ENCODE measurements at places on chromosomes 1 and 21.
A peak's percentile ranks its signal among the peaks of the same experiment; 100 is the strongest.

DNA sequence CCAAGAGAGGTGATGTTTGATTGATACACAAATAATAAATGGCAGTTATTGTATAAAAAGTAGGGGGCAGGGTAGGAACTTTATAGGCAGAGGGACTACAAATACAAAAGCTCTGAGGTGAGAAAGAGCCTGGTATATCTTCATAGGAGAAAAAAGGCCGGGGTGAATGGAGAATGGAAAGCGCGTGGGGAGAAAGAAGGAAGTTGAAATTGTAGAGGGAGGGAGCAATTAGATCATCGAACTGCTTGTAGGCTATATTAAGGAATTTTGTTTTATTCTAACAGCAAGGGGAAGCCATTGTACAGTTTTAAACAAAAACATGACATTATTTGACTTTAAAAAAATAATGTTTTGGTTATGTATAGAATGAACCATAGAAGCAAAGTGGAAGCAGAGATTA, 147.4 kb downstream of the PDE4B start:
- no peak for DNase-seq

- DNase-seq, result no peak
These were observed at the start of gene BRINP2 for GRCh38 chr1:177170756-177171535. Gene BRINP2, plus strand, starts transcription at chr1:177170958. Its CDS starts 58,919 bp downstream, at chr1:177229877.

DNA sequence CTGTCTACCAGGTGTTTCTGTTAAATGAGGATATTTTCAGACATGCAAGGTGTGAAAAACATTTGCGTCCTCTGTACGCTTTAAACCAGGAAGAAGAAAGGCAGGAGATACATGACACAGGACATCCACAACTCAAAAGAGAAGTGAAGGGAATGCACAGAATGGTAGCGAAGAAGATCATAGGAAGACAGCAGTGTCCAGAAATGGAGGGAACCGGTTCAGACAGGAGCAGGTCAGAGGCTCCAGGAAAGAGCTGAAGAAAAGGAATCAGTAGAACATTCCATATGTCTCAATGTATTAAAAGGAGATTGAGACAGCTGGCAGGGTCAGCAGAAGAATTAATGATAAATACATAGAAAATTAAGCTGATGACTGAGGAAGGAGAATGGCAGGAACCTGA, 190.9 kb downstream of the CDC7 start:
- no peak for DNase-seq

DNA sequence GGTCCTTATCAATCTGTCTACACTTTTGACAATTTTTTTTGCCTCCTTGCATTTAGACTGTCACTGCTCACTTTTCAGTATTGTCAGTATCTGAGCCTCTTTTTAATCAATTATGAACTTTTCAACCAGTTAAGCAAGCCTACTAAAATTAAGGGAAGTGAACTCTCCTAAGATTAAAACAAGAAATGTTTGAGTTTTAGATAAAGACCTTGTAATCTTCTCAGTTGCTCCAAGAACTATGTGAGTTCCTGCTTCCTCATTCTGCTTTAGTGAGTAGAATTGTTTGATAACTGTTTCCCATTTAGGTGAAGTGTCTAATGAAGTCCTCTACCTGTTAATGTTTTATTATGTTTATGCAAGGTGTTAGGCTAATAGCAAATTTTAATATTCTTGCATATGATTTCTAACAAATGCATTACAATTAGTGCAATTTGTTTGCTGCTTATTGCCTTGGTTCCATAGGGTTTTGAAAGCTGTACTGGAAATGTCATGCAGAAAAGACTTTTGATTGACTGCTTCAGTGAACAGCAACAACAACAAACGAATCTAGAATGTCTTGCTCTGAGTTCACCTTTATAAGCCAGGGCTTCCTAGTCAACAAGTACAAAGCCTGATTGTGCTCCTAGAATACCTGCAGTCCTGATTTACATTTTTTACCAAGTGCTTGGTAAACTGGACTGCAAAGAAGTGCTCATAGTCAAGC, 40.9 kb downstream of the PLA2G4A start:
- no peak for DNase-seq

- DNase-seq, result no peak
These were observed 8.9 kb downstream of the KRTAP10-1 start for GRCh38 chr21:44530903-44531605.

GRCh38 chr1:78840453-78841271, 165.9 kb downstream of the ADGRL4 start:
- DNase-seq, result peak; percentile 78

DNA sequence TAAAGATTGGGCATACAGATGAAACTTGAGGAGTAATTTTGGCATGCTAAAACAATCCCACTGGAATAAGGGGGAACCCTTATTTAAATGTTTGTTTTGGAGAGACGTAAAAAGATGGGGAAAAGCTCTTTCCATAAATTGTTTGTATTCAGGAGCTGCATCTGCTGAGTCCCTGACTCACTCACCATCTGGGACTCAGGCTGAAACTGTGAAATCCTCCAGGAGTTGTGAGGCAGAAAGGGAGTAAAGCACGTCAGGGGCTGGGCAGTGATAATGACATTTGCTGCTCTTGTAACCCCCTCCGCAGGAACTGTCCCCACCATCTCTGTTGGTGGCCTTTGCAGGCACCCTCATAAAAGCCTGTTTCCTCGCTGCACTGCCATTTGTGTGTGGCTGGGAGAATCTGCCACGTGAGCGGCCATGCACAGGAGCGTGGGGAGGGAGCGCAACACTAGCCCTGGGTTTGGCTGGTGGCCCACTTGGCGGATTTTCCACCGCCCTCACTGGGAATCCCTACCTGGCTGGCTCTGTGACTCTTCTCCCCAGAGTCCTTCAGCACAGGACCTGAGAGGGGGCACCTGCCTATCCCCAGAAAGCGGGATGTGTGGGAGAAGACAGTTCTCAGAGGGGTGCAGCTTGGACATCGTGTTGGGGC, 45.3 kb downstream of the ZSCAN20 start:
- DNase-seq, result no peak

- peak; percentile 68 for DNase-seq
These were observed 15.7 kb upstream of the PKP1 start for GRCh38 chr1:201267481-201268229.

DNA sequence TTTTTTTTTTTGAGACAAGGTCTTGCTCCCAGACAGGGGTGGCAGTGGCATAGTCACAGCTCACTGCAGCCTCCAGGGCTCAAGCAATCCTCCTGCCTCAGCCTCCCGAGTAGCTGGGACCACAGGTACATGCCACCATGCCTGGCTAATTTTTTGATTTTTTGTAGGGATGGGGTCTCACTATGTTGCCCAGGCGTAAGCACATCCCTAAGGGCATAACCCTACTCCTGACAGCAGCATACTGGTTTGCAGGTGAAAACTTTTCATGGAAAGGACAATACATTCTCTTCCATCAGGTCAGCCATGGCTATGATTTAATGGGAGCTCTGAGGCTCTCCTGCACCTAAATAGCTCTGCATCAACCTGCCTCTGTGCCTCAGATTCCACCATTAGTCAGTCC, 29.4 kb downstream of the UBIAD1 start:
- no peak for DNase-seq

GRCh38 chr1:87279966-87280535, 48.6 kb upstream of the LMO4 start:
- DNase-seq, result no peak

- DNase-seq, result no peak
These were observed 39.8 kb downstream of the PLPP3 start for GRCh38 chr1:56539520-56539931.

DNA sequence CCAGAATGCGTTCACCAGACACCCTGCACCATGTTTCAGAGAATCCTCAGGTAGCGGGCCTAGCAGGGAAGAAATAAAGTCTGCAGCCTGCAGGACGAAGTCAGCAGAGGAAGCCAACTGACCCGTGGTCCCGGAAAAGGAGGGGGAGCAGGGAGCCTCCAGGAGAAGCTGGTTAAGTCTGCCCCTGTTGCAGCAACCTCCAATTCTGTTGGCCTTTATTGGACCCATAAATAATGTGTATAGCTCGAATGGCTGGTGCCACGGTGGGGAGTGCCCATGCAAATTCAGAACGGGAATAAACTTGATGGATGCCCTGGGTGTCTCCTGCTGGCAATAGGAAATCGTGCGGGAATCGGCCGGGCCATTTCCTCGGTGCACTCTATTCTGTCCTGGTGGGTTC, 254.1 kb downstream of the AJAP1 start:
- DNase-seq, result no peak

DNA sequence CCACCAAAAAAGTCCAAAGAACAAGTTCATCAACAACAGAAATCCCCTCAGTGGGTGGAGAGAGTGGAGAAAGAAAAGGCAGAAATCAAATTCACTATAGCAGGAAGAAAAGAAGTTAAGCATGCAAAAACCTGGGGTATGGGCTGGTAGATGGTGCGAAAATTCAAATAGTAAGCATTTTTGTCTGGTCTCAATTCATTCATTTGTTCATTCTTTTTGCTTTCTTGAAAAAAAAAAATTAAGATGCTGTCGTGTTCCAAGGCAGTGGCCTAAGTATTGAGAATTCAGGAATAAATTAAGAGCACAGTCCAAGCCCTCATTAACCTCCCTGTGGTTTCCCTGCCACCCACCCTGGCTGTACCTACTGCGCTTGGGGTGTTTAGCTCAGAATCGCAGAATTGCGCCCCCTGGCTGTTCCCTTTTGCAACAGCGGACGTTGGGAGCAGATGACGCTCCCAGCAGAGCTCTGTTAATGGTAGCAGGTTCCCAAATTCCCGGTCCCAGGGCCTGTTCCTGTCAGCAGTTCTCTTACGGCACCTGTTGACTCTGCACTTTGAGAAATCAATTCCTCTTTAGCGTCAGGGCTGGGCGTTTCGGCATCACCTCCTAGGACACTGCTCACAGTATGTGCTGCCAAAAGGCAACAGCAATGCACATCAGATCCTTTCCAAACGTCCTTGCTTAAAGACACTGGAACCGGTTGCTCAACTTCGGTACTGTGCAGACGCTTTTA, 34.0 kb upstream of the SSX2IP start:
- no peak for DNase-seq

DNA sequence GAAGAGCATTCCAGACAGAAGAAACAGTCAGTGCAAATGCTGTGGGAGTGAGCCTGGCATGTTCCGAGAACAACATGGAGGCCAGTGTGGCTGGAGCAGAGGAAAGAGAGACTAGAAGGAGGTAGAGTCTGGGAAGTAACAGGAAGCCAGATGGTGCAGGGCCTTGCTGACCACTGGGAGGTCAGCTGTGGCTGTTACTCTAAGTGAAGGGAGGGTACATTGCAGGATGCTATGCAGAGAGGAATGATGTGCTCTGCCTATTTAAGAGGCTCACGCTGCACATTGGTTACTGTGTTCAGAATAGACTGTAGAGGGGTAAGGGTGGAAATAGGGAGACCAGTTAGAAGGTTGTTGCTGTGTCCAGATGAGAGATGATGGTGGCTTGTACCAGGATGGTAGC, 88.6 kb upstream of the CACNA1E start:
- DNase-seq, result no peak

- DNase-seq, result peak; percentile 64
These were observed 6.1 kb downstream of the LDLRAP1 start for GRCh38 chr1:25549273-25550154.

GRCh38 chr1:218933513-218933912, 240.2 kb upstream of the LYPLAL1 start:
- no peak for DNase-seq

DNA sequence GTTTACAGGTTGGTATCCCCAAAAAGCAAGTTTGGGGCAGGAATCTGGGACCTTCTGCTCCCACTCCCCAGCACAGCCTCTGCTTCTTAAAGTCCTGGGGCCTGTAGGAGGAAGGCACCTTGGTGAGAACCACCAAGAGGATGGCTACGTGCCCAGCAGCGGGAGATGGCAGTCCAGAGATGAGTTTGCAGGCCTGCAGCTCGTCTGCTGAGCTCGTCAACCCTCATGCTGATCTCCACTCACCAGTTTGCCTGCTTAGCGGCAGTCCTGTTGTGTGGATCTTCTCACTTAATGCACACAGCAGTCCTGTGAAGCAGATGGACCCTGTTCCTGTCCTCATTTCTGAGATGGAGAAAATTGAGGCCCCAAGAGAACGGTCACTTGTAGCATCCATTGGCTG, 160.5 kb downstream of the DYRK1A start:
- no peak for DNase-seq

GRCh38 chr1:43414634-43415223, 25.0 kb downstream of the SZT2 start:
- peak; percentile 41 for DNase-seq

DNA sequence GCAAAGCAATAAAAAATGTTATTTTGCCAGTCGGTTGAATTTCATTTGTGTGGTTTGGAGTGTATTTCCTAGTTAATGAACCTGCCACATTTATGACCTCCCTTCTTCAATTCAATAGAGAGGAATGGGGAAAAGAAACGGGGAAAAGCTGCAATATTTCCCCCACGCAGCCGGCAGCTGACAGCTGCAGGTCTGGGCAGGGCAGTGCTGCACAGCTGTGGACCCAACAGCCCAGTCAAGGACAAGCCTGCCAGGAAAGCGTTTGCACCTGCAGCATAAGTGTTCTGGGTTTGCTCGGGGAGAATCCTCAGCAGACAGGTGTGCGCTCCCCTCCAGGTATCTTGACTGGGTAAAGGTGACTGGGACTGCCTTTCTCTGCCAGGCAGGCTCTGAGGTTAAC, 53.4 kb downstream of the FBXO2 start:
- no peak for DNase-seq

DNA sequence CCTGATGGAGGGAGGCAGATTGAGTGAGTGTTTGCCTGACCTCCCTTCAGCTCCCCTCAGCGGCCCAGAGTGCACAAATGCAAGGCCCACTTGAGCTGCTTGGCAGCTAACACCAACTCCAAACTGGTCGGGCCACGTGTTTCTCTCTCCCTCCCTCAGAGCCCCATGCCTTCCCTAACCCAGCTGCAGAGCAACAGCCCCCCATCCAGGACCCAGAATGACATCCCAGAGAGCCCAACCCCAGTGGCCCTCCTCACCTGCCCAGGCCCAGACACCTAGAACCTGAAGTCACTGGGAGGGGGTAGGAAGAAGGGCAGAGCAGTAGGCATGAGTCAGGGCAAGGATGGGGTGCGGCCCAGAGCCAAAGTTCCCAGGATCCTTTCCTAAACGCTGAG, 789 bp upstream of the S100A14 start:
- DNase-seq, result no peak

- DNase-seq, result no peak
These were observed 9.7 kb downstream of the HSD11B1 start for GRCh38 chr1:209714338-209714737.

DNA sequence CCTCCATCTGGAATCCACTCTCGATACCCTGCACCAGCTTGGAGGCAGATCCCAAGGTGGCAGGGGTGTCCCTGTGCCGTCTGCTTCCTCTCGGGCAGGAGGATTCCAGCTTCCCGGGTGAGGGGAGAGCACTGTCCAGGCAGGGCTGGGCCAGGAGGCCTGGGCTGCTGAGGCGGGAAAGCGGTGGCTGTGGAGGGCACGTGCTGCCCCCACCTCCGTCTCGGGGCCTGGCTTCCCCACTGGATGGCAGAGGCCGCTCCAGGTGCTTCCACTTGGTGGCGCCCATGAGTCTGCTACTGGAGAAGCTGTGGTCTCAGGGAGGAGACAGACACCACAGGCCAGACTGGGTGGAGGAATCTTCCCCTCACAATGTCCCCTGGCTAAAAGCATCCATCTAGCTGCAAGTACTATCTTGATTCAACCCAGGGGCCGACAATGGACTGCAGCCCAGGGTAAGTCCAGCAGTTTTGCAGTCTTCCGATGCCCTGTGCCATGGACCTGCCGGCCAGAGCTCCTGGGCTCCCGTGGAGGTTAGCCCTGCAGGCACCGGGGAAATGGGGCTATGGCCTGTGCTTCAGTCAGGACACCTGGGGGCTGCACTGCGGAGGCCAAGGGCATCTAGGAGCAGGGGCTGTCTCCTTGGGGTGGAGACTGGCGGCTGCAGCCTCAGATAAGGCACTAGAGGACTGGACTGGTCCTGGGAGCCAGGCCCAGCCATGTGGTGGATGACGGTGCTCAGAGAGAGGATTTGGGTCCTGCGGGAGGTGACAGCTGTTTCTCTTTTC, 41.3 kb upstream of the EIF4G3 start:
- DNase-seq, result no peak

GRCh38 chr1:112488141-112488540, 20.6 kb upstream of the WNT2B start:
- no peak for DNase-seq
